ENCODE measurements at places on chromosomes 6 and 20.

- no peak for DNase-seq
Observed at GRCh38 chr6:14135893-14136539, 18.4 kb downstream of the CD83 start.

GRCh38 chr6:18784794-18785193 lies 397.6 kb downstream of the RNF144B start:
- no peak for DNase-seq

GRCh38 chr20:18748987-18749386 lies 64.6 kb upstream of the SCP2D1 start:
- DNase-seq, result no peak

- DNase-seq, result no peak
Observed at GRCh38 chr6:28235912-28236452, 10.9 kb downstream of the ZSCAN9 start.

DNA sequence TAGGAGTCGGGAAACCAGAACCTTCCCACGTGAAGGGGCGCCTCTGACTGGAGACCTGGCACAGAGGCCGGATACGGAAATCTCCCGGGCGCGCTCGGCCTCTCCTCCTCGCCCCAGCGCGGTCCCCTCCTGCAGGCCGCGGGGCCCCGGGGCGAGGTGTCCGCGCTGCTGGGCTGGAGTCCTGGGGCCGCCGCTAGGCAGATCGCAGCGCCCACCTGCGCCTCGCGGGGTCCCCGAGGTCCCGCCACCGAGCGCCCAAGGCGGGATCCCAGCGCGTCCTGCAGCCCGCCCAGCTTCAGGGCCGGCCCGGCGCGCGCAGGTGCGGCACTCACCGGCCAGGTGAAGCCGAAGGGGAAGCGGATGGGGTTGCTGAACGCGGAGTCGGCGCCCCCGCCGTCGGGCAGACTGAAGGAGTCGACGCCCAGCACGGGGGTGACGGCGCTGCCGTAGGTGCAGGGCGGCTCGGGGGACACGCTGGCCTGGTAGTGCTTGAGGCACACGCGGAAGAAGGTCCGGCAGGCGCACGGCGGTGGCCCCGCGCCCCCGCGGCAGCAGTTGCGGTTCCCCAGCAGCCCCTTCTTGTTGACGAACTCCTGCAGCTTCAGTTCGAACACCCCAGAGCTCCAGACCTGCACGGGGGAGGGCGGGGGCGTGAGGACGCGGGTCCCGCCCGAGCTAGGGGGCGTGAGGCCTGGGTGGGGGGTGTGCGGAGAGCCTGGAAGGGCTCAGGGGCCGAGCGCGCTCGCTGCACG lies 1.5 kb downstream of the DLL1 start:
- DNase-seq, result no peak

- no peak for DNase-seq
Observed at GRCh38 chr6:152150196-152150595, 342.7 kb downstream of the ESR1 start.

Data from LoVo (cell line).